H9 (cell line): ENCODE measurements at places on chromosomes 16 and 17. TPM values are rescaled to one million over a fixed set of nuclear protein-coding genes. Genes with fewer than 3 reads are reported as not detected.

DNA sequence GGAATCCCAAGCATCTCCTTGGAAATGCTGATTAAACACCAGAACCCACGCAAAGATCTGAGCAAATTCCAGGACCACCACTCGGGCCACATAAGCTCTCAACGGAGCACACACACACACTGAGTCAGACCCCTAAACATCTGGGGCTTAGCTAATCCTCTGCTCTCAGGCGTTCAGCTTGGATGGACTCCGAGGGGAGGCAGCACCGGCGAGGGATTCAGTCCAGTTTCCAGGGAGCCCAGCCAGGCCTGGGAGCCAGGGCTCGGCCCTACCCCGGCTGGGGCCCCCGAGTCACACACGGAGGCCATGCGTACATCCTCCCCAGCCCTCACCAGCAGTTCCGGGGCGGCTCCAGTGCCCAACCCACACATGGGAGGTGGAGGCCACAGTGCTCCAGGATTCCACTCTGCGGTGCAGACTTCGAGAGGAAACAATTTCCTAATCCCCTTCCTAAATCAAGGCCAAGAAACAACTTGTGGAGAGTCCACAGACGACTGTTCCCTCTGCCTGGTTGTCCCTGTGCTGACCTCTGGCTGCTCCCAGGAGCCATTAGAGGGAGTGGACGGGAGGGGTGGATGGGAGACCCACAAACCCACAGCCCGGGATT lies 70.5 kb downstream of the GAS7 start:
- no peak for DNase-seq

The KRT40 gene
- not detected in 2 replicates for total RNA-seq

- no peak for DNase-seq
Observed at GRCh38 chr17:40097931-40098845, 2.2 kb downstream of the NR1D1 start.

The ALKBH5 gene
- total RNA-seq, result 89.8 and 92.5 TPM in 2 replicates

DNA sequence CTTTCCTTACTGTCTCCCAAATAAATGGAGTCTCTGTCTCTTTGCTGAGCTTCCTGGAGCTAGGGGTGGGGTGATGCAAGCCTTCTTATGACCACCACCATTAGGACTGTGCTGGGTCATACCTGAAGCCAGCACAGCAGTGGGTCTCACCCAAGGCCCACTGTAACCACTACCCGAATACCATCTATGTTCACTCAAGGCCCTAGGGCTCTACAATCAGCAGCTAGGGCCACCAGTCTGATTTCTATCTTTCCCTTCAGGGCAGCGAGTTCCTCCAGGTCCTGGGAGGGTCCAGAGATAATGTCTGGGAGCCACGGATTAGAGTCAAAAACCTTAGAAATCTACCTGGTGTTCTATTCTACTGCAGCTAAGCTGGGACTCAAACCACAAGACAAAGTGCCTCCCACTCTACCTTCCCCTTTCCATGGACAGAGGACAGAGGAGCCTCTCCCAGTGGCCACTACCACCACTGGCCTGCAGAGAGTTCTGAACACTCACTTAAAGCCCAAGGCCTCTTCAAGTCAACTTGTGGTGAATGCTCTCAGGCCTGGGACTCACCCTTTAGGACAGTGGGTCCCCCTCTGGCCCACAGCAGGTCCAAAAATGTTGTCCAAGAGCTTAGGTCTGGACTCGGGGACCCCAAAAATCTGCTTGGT lies 10.9 kb upstream of the TMEM219 start:
- no peak for DNase-seq

- peak; percentile 43 for DNase-seq
Observed at GRCh38 chr17:46832945-46833839, 14.7 kb upstream of the WNT3 start.

DNA sequence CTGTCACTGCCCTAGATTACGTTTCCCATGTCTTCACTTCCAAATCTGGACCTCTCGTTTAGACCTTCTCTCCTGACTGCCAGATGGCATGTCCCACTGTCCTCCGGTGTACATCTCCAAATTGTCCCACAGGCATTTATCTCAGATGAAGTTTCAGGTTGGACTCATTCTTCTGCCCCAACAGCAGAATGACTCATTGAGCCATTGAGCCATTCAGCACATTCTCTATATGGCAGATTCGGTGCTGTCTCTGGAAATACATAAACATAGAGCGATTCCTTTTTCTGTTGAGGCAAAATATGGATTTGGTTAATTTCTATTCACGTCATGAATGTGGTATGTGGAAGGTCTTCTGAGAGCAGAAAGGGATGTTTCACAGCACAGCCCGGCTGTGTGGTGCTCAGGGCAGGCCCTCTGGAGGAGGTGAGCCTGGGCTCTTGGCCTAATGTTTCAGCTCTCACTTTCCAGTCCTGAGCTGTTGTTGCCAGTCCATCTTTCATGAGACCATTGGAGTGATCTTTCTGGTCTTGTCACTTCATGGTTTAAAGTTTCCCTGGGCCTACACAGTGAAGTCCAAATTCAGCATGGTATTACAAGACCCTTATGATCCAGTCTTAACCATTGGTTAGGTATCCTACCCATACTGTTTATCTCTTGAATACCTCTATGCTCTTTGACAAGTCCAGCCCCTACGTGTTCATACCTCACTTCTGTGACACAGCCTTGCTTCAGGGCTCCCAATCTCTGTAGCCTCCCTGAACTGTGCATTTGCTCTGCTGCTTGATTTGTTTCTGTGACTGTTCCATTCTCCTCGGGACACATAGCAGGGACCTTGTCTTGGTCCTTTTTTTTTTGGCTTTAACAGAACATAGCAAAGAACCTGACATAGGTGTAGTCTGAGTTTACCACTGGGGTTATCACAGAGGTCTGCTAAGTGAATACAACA lies 15.9 kb downstream of the HAPSTR1 start:
- DNase-seq, result no peak
